Skeletal muscle cell (primary cell): ENCODE measurements at places on chromosomes 12 and 14.

DNA sequence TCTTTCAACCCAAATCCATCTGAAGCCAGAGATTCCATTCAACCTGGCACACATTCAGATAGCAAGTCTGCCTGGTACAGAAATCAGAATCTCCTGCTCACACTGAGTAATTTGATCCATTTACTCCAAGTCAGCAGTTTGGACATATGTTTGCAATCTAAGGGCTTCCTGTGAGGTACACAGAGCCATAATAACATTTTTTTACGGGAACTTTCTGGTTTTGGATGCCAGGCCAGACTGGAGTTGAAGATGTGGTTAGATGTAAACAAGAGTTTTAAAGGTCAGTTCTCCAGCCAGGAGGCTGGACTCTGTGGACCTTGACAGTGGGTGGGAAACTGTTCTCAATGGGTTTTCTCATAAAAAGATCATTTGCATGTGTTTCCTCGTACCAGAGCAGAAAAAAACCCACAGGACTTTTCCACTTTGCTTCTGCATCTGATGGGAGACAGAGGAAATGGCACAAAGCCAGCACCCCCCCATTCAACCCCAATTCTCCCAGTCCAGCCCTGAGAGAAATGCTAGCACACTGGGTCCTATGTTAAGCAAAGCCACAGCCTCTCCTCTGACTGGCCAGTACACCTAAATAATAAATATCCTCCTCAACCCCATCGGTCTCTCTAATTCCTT, 17.7 kb upstream of the TSPAN11 start:
- peak; percentile 84 for DNase-seq

DNA sequence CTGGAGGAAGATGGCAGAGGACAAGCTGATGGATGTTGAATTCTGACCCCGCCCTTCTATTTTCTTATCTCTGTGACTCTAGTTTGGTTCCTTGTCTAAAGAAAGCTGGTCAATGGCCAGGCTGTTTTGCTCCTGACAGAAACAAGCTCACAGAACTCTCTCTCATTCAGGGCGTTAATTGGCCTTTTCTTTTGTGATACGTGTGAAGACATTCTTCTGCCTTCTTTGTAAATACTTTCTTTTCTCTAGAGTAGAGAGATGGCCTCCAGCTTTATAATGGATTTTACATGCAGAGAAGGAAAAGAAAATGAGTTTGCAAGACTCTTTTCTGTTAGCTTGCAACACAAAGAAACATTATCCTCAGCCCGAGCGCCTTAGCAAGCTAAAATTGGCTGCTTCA, 492.2 kb upstream of the CCDC196 start:
- DNase-seq = no peak

DNA sequence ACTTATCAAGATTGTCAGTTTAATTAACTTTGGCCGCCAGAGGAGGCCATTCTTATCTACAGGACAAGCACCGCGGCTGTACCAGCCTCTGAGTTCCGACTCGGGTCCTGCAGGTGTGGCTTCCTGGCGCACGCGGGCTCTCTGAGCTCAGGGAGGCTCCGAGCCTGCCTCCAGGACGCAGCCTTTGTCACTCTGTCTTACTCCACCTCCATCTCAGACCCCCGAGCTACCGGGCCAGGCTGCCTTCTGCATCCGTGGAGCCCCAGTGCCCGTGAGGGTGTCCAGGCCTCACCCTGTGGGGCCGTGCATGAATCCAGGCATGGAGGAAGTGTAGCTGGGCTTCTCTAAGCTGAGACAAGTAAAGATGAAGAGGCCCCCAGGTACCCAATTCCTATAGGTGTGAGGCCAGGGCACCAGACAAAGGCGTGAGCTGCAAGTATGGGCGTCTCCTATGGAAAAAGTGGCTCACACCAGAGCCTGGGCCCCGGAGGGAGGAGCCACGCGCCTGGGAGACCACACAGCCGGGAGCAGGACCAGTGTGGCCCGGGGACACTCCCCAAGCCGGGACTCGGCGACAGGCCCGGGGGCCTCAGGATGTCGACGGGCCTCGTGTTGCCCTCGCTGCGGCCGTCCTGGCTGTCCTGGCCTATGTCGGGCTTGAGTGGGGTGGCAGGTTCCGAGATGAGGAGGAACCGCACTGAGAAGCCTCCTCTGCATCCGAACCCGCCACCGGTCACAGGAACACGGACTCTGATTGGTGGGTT, 42.8 kb downstream of the NOC4L start:
- DNase-seq = no peak

GRCh38 chr12:49961111-49961922, at the start of gene AQP5:
AQP5 (plus strand) TSS chr12:49961872; CDS start chr12:49962018, 146 bp downstream.
- no peak for DNase-seq

DNA sequence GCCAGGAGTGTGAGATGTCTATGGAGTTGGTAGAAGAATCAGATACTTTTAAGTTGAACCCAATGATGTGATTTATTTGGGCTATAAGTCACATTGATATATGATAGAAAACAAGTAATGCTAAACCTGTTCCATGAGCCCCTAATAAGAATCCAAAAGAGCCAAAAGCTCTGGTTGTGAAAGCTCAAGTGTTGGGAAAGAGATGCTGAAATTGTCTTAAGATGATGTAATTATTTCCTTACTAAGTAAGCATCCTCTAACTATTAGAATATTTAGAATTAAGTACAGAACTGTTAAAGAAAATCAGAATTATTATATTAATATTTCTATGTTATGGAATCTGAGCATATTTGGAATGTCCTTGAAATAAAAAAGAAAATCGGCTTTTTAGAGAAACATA, 17.6 kb upstream of the SLC2A13 start:
- no peak for DNase-seq

GRCh38 chr12:90479237-90479636, 475.7 kb downstream of the CCER1 start:
- DNase-seq = no peak

DNA sequence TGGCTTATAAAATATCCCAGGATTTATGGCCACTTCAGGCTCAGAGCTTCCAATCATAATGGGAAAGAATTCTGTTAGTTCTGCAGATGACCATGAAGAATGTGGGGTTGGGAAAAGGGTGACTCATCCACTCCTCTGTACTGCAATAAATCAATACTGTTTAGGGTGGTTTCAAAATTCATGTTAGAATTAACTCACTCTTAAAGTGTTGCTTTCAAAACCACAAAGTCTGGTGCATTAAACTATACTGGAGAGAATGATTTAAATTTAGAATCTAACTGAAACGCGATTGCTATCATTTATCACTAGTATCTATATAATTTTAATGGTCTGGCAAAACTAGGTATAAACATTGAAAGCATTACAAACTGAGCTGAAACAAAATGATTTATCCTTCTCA, 798 bp downstream of the CCDC198 start:
- DNase-seq = peak; percentile 57

DNA sequence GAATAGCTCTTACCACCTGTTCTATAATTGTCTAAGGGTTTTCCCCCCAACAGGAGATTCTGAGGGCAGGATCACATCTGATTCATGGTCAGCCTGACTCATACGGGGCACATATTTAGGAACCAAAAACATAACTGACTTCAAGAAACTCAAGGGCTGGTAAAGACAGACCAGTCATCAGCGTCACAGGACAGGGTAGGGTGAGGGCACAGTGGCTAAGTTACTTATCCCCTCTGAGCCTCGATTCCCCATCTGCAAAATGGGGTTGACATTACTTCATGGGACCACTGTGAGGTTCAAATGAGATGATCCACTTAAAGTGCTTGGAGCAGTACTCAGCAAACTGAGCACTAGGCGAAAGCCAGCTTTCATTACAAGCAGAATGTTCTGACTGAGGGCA, 606 bp downstream of the CINP start:
- no peak for DNase-seq

GRCh38 chr12:45223868-45224267, 8.0 kb downstream of the ANO6 start:
- no peak for DNase-seq

DNA sequence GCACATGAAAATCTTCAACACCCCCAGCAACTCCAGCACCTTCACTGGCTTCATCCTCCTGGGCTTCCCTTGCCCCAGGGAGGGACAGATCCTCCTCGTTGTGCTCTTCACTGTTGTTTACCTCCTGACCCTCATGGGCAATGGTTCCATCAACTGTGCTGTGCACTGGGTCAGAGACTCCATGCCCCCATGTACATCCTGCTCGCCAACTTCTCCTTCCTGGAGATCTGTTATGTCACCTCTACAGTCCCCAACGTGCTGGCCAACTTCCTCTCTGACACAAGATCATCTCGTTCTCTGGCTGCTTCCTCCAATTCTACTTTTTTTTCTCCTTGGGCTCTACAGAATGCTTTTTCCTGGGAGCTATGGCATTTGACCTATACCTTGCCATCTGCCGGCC, 11.5 kb upstream of the OR11G2 start:
- no peak for DNase-seq

DNA sequence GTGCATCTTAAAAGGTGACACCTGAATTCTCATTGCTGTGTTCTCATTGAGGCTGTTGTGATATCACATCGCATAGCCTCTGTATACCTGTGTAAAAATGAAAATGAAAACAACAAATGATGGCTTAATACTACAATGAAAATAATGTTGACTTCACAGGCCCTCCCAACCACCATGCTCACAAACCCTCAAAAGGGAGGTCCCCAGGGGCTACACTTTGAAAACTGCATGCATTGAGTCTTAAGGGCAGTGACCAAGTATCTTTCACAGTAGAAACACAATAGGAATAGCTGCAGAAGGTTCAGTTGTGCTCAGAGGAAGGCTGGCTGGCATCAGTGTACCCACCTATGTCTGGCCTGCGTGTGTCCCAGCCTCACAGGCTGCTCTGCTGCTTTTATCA, 27.6 kb upstream of the KCNK13 start:
- no peak for DNase-seq

GRCh38 chr14:43934102-43934501, 573.0 kb downstream of the FSCB start:
- DNase-seq = no peak

DNA sequence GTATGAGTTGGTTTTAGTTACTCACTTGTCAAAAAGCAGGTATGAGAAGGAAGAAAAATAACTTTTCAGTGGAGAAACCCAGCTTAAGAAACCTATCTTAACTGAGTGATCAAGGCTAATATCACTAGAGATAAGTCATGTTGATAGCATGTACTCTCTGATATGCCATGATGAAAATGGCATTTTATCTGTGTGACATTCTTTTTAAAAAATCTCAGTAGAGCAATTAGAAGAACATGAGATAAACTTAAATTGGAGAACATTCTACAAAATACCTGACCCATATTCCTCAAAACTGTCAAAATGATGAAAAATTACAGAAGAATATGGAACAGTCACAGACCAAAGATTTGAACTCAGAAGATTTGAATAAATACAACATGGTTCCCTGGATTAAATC, 912.4 kb upstream of the ATXN7L3B start:
- DNase-seq = no peak

DNA sequence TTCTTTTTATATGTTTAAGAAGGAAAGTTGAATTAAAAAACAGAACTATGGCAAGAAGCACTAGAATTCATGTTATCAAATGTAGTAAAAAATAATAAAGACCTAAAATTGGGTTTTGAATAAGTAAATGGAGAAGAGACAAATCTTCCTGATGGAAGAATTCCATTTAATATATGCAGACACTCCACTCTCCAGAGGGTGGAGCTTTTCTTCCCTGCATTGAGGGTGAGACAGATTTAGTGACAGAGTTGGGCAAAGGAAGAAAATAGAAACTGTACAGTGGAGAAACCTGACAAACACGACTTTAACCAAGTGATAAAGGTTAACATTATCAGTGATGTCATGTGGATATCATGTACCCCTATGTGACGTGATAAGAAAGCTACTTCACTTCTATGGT, 217.6 kb downstream of the PRKD1 start:
- DNase-seq = no peak

GRCh38 chr14:97021571-97022168, 224.5 kb downstream of the VRK1 start:
- no peak for DNase-seq

- no peak for DNase-seq
Measured at GRCh38 chr12:62834406-62834805, 100.5 kb downstream of the PPM1H start.

GRCh38 chr12:127081058-127081457, 1185.9 kb upstream of the TMEM132C start:
- DNase-seq = no peak

GRCh38 chr12:105733579-105733978, 403.1 kb downstream of the C12orf75 start:
- no peak for DNase-seq

DNA sequence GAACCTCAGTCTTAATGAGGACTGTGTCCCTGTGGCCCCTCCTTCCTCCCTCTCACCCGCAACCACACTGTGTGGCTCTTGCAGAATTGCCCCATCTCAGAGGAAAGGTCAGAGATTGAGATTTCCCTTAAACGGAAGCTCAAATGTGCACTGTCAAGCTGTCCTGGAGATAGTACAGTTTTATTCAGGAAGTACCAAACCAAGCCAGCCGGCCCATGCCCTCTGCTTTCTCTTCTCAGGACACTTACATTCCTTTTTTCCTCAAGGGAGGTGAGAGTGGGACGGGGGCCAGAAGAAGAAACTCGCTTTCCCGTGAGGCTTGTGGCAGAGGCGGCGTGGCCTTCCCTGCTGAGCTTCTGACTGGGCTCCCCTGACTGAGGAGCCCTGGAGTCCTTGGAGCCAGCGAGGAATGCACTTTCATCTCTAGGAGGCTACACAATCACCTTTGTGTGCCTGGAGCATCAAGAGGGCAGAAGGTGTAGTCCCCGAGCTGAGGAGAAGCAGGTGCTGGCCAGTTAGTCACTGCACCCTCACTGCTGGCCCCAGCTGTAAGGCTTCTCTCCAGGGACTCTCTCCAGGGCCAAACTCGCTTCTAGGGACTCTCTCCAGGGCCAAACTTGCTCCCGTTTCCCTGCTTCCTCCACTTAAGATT, 24.1 kb upstream of the ATP2A2 start:
- DNase-seq = no peak

GRCh38 chr14:31954991-31955390, 122.1 kb upstream of the ARHGAP5 start:
- no peak for DNase-seq
